ENCODE measurements at places on chromosomes 4 and X.

- DNase-seq, result no peak
Measured at GRCh38 chr4:102569200-102569599, 68.0 kb downstream of the NFKB1 start.

GRCh38 chrX:136754651-136755050, 26.1 kb downstream of the ARHGEF6 start:
- DNase-seq, result no peak

- no peak for DNase-seq
Measured at GRCh38 chr4:182307746-182308145, 64.5 kb downstream of the TENM3 start.

GRCh38 chrX:45975633-45976032, 569.6 kb downstream of the ZNF674 start:
- DNase-seq, result no peak

DNA sequence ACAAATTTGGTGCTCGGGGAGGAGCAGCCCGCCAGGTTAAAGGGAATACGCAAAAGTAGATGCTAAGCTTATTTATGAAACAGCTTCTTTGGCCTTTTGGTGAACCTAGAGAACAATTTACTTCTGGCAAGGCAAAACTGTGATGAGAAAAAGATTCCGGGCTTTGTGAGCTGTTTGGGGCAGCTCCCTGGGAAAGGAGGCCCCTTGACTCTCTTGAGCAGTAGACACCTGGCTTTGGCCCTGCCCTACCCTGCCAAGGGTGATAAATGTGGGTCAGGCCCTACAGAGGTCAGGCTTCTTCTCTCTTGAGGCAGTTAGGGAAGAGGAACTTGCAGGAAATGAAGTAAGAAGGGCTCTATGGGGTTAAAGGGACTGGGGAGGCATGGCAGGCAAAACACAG, 509.6 kb downstream of the MID1IP1 start:
- DNase-seq, result no peak

GRCh38 chr4:103994059-103994458, 274.3 kb upstream of the TACR3 start:
- DNase-seq, result no peak

DNA sequence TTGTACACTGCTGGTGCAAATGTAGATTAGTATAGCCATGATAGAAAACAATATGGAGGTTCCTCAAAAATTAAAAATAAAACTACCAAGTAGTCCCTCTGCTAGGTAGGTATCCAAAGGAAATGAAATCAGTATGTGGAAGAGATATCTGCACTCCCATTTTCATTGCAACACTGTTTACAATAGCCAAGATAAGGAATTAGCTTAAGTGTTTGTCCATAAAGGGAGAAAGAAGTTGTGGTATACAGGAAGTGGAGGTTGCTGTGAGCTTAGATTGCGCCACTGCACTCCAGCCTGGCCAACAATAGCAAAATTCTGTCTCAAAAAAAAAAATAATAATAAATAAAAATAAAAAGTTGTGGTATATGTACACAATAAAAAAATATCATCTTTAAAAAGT, 325.0 kb upstream of the EMCN start:
- DNase-seq, result no peak

GRCh38 chrX:111352424-111352823, 59.6 kb downstream of the DCX start:
- no peak for DNase-seq

GRCh38 chr4:6875431-6875831, 34.2 kb upstream of the TBC1D14 start:
- DNase-seq, result no peak

- DNase-seq, result no peak
Measured at GRCh38 chr4:60934566-60935295, 265.4 kb upstream of the ADGRL3 start.

DNA sequence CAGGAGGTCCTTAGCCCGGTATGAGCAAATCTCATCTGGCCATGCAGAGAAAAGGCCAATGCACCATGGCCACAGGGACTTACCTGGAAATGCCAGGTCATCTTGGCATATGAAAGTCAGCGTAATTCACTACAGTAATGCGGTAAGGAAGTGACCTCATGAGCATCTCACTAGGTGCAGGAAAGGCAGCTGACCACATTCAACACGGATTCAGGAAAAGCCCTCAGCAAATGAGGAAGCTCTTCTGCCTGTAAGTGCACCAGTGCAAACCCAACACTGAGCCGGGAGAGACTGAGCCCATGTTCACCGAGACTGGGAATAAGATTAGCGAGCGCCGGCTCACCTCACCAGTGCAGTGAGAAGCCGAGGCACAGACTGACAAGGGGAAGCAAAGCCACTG, 23.7 kb downstream of the LRPAP1 start:
- no peak for DNase-seq

- no peak for DNase-seq
Measured at GRCh38 chrX:136468391-136469103, 19.2 kb upstream of the BRS3 start.

DNA sequence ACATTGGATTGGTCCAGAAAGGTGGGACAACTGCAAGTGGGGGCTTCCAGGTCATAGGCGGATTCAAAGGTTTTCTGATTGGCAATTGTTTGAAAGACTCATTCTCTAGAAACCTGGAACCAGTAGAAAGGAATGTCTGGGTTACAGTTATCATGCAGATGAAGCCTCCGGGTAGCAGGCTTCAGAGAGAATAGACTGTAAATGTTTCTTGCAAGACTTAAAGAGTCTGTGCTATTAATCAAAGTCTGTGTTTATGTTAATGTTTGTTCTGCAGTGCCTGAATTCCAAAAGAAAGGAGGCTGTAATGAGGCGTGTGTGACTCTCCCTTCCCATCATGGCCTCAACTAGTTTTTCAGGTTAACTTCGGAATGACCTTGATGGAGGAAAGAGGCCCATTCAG, 43.9 kb upstream of the GC start:
- no peak for DNase-seq

GRCh38 chr4:82136161-82136801, 237.5 kb downstream of the HNRNPD start:
- no peak for DNase-seq

- DNase-seq, result no peak
Measured at GRCh38 chrX:101958139-101958538, 26.3 kb upstream of the ZMAT1 start.

- no peak for DNase-seq
Measured at GRCh38 chr4:140330311-140330900, 43.0 kb upstream of the SCOC start.

GRCh38 chrX:134933911-134934310, 56.9 kb upstream of the SMIM10 start:
- no peak for DNase-seq

DNA sequence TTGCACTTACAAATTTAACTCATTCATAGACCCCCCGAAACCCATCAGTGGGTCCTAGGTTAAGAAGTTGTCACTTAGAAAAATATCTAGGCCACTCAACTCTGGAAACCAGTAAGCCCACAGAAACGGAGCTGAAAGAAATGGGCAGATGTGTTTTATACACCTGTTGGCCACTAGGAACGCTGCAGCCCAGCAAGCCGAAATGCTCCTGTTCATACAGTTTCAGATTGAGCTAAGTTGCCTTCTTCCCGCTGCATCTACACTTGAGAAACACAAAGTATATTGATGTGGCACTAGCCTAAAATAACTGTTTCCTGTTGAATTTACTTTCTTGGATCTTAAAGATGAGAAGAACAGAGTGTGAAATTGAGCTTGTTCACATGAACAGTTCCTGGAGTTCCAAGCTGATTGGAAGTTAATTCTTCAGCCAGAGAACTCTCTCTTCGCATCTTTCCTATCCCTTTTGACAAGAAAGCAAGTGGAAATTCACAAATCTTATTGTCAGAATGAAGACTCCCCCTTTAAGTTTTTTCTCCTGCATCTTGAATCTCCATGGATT, 174.1 kb downstream of the RBMX2 start:
- no peak for DNase-seq

DNA sequence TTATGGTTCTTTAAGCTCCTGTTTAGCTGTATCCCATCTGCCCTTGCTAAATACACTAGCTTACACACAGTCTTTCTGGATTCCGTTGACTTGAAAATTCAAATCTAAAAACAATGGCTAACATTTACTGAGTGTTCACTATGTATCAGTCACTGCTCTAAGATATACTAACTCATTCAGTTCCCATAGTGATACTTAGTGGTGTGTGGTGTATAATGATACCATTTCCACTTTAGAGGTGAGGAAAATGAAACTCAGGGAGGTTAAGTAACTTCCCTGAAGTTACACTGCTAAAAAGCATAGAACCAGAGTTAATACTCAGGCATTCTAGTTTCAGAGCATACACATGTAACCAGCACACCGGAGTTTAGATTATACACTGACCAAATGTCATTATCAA, 762.0 kb downstream of the GRID2 start:
- no peak for DNase-seq

DNA sequence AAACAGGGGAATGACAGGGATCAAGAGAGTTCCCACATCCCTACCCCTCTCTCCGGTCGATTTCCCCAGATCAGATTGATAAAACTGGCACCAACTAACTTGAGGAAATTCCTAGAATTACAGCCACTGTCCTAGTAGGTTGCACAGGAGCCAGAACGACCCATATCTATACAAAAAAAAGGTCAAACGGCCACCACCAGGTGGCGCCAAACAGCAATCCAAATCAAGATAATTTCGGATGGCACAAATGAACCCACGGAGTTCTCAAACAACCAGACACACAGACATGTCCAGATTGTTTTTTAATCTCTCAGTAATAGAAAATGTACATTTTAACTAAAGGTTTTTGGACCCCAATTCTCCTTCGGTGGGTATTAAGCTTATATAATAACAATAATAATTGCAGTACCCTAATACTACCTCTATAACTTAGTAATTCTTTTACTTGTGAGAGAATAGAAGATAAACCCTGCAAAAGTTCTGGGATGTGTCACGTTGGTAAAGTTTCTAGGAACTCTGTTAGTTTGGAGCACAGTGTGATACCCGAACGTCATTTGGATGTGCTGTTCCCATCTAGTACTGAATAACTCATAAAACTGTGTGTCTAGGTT, 212.6 kb downstream of the SPOCK3 start:
- DNase-seq, result no peak

Measured in stimulated activated CD8-positive, alpha-beta memory T cell treated with anti-CD3 and anti-CD28 coated beads, Interleukin-4, amount 100 ng/mL, for 4 hours (primary cell).